Hypothalamus (tissue), 51 donors: ENCODE measurements at places on chromosomes 4 and X.

GRCh38 chr4:170425521-170426143, 335.9 kb upstream of the AADAT start:
- no peak for DNase-seq

DNA sequence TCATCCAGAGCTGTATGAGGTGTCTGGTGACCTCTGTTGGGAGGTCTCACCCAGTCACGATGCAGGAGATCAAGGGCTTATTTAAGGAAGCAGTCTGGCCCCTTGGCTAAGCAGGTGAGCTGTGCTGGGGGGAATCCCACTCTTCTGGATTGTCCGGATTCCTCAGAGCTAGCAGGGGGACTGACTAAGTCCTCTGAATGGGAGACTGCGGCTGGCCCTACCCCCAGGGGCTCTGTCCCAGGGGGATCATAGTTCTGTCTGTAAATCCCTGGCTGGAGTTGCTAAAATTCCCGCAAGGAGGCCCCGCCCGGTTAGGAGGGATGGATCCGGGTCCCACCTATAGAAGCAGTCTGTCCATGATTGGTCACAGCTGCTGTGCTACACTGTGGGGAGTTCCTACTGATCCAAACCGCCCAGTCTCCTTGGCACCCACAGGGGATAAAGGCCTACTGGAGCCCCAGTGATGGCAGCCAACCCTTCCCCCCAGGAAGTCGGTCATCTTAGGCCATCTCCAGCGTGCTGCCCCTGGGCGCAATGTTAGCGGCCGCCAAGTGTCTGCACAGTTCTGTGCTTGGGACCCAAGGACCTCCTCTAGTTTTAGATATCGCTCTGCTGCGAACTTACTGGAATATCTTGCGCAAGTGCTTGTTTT, 118.2 kb upstream of the KLF8 start:
- DNase-seq = no peak

GRCh38 chr4:26782168-26782829, 78.3 kb upstream of the STIM2 start:
- no peak for DNase-seq

- DNase-seq = no peak
Measured at GRCh38 chrX:47958761-47959342, 44.9 kb downstream of the ZNF182 start.

- DNase-seq = no peak
Measured at GRCh38 chrX:82782014-82782413, 726.1 kb upstream of the POU3F4 start.

DNA sequence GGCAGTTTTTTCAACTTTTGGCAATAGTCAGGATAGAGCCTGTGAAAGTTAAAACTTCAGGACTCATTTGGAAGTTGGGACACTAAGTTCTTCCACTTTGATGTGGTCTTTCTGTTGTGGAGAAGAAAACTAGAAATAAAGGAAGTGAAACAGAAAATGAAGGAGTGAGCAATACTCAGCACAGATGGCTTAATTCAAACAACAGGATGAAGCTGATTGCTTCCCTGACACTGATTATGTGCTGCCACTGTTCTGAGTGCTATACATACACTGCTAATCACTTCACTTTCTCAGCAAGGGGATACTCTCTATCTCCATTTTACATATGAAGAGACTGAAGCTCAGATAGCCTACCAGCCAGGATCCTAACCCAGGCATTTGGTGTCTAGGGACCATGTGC, 235.1 kb upstream of the CPEB2 start:
- no peak for DNase-seq

- no peak for DNase-seq
Measured at GRCh38 chr4:142404191-142404611, 441.9 kb downstream of the INPP4B start.

GRCh38 chr4:1039493-1040343, 28.3 kb downstream of the FGFRL1 start:
- no peak for DNase-seq

DNA sequence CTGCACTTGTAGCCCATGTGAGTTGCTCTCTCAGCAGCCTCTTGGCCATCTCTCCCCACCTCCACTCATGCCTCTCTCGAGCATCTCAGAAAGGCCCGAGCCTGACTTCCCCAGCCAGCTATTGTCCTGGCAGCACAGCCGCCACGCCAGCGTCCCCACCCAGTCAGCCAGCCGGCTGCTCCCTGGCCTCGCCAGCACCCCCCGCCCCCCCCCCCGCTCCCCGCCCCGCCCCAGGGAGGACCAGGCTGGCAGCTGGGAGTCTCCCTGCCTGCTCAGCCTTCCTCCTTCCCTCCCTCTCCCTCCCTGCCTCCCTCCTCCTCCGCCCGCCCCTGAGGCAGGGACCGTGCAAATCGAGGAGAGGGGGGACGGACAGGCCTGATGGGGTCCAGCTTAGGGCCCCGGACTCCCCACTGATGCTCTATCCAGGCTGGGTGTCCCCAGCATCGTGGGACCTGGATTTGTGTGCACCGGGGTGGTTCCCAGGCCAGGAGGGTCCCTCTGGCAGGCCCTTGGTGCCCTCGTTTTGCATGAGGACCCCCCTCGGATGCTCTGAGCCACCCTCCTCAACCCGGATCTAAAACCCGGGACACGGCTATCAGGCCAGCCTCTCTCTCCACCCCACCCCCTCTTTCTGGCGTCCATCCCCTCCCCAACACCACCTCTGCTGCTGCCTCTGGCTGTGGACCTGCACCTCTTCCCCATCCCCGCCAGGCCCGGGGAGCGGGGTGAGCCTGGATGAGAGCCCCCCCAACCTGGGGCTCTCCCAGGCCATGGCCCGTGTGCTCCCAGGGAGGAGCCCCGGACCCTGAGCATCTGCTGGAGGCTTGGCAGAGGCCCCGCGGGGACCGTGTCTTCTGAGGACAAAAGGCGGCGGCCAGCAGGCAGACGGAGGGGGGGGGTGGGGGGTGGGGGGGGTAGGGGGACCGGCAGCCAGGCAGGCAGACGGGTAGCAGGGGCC, at the start of gene GPR173:
Gene GPR173, plus strand, starts transcription at position 621 of the 958 bp plus-strand sequence. CDS start 27,833 bp downstream, outside the sequence.
- peak; percentile 63 for DNase-seq

DNA sequence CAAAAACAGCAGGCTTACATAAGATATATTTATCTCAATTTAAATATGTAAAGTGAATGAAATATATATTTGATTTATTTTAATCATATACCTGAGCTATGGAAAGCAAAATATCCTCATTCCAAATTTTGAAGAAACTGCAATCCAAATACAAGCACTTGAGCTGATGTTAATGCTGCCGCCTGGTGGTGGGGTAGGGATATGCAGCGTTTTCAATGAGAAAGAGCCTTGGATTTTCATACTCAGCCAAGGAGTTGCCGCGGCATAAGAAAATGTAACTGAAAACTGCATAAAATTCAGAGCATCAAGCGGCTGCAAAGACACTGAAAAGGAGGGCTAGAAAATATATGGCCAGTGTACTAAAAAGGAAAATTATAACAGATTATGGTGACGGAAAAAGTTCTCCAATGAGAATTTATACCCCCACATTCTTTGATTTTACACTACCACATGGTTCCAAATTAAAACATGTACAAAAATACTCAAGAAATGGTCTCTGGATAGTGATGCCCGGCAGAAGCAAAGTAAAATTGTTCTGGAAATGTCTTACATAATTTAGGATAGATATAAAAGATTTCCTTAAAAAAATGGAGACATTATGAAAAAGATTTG, 660.3 kb upstream of the PITX2 start:
- peak; percentile 24 for DNase-seq

- no peak for DNase-seq
Measured at GRCh38 chr4:148651991-148652390, 209.8 kb upstream of the NR3C2 start.

DNA sequence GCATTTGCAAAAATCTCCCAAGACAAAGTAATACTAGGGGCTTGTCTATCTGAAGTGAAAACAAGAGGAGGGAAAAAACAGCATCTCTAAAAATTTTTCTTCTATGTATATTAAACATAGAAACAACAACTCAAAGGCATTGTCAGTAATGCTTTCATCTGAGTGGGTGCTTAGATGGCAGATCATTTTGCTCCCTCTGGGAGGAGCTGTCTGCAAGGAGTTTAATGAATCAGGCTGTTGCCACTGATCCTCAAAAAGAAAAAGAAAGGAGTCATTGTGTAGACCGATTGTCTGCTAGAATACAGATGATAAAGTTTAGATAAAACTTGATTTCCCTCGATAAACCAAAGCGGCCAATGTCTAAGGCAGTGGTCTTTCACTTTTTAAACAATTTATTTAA, 49.7 kb upstream of the KLHL8 start:
- DNase-seq = no peak

DNA sequence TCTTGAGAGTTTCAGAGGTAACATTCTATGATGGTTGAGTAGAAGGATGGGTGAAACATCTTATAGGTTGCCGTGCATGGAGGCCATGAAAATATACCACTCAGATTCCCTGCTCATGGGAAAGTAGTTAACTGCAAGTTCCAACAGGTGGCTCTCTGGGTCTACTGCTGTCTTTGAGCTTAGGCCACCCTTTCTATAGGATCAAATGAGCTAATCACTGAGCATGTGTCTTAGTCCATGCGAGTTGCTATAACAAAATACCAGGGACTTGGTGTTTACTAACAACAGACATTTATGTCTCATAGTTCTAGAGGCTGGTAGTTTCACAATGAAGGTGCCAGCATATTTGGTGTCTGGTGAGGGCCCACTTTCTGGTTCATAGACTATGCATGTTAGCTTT, 144.8 kb upstream of the UNC5C start:
- DNase-seq = no peak

DNA sequence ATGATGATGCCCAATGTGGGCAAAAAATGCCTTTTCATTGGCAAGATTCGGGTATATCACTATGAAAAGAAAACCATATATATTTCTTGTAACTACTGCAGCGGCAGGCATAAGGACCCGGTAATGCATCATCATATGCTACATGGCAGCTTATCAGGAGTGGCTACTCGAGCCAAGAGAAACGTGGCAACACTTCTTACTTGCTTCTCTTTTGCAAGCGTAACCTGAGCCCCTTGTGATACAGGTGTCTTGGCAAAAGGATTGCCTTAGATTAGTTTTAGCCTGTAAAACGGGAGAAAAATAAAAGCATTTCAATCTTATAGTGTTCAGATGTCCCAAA, 280.3 kb downstream of the SPRY1 start:
- DNase-seq = no peak

DNA sequence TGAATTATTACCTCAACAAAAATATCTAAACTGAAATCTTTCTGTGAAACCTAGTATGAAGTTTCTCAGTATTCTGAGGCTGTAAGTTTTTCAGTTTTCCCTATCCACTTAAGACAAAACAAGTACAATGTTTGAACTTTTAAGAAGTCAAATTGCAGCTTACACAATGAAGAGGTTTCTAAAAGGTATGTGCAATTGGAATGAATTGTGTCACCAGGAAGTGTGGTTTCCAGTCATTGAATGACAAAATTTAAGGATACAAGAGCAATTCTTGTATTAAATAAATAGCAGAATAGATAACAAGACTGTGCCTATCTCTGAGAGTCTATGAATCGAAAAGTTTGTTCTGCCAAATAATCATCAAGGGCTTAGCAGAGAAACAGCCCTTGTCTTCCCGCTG, 207.3 kb downstream of the ANKRD50 start:
- DNase-seq = no peak

- DNase-seq = no peak
Measured at GRCh38 chrX:34503119-34503518, 154.0 kb downstream of the TMEM47 start.

DNA sequence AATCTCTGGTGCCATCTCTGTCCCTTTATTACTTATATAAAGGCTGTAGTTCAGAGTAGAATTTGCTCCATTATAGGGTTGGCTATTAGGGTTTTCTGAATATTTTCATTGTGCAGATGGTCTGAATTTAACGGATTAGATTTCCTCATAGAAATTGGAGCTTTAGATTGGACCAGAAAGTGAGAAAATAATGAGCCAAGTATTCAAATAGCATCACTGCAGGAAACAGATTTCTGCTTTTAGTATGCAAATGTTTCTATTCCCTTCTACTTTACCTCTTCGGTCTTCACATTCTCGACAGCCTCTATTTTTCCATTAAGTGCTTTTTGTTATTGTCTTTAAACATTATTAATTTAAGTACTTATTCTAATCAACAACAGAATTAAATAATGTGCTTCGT, 55.4 kb downstream of the TRIM2 start:
- DNase-seq = no peak

DNA sequence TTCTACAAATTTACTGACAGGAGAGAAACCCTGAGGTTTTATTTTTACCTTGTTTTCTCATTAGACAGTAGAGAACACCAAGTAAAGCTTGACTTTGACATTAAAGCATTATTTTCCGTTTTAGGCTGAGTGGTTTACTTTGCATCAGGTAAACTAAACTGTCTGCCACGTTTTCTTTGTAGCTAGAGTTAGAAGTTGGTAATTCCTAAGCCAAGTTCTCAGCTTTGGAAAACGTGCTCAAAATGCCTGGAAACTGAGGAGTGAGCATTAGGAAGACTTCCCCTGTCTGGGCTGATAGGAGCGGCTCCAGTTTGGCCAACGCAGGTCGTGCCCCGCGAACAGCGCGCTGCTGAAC, 819 bp downstream of the PDLIM3 start:
- DNase-seq = no peak

DNA sequence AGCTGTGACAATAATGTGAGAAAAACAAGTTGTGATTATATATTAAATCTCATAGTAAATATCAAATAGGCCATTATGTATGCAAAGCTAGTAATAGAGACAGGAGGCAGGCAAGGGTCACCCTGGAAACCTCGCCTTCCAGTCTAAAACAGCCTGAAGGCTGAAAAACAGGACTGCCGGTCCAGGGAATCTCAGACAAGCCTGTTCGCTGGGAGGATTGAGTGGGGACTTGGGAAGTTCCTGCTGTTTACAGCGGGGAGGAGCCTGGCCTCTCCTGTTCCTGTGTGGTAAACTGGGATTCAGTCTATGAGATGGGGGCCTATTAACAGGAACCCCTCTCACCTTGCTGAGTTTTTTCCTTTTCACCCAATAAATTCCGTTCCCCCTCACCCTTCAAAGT, 2317.3 kb downstream of the PCDH7 start:
- no peak for DNase-seq

DNA sequence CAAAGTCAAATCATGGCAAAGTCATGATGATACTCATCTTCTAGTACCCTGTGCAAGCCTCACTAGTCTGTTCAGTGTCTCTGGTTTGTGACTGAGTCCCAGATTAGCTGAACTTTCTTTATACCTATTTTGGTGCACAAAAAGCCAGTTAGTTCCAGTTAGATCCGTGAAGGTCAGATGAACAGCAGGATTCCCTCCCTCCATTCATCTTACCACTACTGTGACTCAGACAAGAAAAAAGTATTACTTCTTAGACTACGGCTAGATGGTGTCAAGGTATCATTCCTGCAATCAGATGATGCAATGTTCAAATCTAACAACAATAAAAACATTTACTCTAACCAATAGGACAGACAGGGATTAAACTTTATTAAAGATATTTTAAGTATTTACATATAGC, 30.4 kb downstream of the ARHGEF6 start:
- no peak for DNase-seq
